Right cardiac atrium (tissue), 5 donors: ENCODE measurements at places on chromosomes 7 and 10. TPM values are rescaled to one million over a fixed set of nuclear protein-coding genes. Genes with fewer than 3 reads are reported as not detected.

GRCh38 chr10:65566906-65567305, 1358.9 kb upstream of the LRRTM3 start:
- DNase-seq = no peak

DNA sequence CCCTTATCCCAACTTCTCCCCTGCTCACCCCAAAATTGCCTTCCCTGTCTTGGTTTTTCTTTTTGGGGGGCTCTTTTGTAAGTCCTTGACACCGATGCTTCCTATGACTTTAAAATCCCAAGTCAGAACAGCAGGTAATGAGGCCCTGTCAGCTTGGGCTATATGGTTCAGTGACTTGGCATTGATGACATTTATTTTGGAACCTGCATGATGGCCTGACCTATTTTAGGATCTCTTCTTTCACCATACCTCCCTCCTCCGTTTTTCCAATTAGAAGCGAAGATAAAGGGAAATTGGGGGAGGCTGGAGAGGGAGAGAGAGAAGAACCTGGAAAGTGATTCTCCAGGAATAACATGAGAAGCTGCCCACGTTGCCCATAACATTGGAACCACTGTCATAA, 424.9 kb upstream of the AUTS2 start:
- DNase-seq = no peak

GRCh38 chr7:88358526-88358838, 51.8 kb upstream of the STEAP4 start:
- no peak for DNase-seq

WAPL gene
- 22.0 TPM for total RNA-seq

DNA sequence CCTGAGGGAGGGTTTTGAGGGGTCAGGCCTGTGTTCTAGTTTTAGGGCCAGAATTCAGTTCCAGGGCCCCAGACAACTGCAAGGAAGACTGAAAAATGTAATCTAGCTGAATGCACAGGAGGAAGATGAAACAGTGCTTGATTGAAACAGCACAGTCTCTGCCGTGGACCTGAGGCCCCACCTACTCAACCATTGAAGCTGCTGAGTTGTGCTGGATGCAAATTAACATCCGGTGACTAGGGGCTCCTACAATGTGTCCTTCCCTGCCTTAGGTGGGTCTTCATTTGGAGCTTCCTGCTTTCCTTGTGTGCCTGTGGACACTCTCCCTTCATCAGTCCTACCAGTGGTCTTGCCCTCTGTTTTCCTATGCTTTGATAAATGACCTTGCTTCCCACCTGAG, 5.7 kb downstream of the GLRX3 start:
- no peak for DNase-seq

TMEM26 gene
- total RNA-seq = not detected

PDLIM1 gene
- 227 TPM for total RNA-seq

HEPACAM2 gene
- not detected for total RNA-seq

- no peak for DNase-seq
Observed at GRCh38 chr7:120819861-120820260, 38.1 kb downstream of the TSPAN12 start.

TCERG1L gene
- total RNA-seq = not detected

- DNase-seq = no peak
Observed at GRCh38 chr7:81277691-81278090, 358.8 kb upstream of the SEMA3C start.

DNA sequence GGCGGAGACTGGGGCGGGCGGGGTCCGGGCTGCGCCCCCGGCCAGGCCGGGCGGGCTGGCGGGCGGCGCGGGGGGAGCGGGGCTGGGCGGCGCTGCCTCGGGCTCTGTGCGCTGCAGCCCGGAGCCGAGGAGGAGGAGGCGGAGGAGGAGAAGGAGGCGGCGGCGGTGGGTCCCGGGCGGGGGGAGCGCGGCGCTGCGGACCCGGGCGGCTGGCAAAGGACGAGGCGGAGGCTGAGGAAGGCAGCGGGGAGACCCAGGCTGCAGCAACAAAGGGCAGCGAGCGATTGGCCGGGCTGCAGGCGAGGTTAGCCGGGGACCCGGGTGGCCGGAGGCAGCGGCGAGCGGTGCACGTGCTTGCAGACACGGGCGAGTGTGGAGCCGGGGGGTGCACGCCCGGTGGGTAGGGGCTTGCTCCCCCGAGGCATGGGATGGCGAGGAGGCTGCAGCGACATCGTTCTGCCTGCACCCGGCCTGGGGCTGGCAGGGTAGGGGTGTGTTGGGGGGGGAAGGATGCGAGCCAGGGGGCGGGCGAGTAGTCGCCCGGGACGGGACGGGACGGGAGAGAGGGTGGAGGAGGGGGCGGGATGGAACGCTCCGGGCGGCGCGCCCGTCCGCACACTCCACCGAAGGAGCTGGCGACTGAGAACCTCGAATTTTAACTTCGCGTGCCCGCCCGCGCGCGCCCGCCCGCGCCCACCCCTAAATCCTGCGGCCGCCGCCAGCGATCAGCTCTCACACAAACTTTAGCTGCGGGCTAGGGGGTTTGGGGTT, 844 bp upstream of the KAT6B start:
- peak; percentile 82 for DNase-seq

- DNase-seq = no peak
Observed at GRCh38 chr7:132643302-132643701, 67.0 kb upstream of the PLXNA4 start.

ADCY1 gene
- 5.9 TPM for total RNA-seq

SLC26A3 gene
- not detected for total RNA-seq

GRCh38 chr7:128827248-128827958, 2.8 kb upstream of the FLNC start:
- DNase-seq = peak; percentile 66

- DNase-seq = no peak
Observed at GRCh38 chr10:124047427-124048152, 45.8 kb downstream of the CHST15 start.

NYAP1 gene
- total RNA-seq = 1.1 TPM
